Hematopoietic multipotent progenitor cell (in vitro differentiated cells): ENCODE measurements at places on chromosomes 1 and 21.

GRCh38 chr1:187027253-187027652, 198.5 kb downstream of the PLA2G4A start:
- DNase-seq = no peak

DNA sequence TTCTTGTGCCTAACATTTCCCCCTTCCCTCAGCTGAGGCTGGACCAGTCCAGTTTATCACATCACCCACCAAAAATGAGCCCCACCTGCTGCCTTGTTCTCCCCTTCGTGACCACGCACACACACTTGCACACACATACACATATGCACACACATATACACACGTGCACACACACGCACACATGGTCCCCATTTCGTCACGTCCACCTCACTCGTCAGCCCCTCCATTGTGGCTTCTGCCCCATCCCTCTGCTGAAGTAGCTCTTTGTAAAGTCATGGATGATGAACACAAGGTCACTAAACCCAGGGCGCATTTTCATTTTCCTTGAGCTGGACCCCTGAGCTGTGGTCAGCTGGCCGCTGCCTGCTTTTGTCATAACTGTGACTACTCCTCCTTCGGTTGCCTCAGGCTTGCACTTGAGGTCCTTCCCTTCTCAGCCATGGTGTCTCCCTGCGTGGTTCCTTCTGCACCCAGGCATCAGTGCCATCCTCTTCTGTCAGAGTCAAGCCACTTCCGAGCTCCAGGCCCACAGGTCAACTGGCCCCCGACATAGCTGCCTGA, 93.8 kb downstream of the SYT2 start:
- no peak for DNase-seq

- no peak for DNase-seq
Measured at GRCh38 chr1:3712573-3713535, 39.4 kb upstream of the CCDC27 start.

DNA sequence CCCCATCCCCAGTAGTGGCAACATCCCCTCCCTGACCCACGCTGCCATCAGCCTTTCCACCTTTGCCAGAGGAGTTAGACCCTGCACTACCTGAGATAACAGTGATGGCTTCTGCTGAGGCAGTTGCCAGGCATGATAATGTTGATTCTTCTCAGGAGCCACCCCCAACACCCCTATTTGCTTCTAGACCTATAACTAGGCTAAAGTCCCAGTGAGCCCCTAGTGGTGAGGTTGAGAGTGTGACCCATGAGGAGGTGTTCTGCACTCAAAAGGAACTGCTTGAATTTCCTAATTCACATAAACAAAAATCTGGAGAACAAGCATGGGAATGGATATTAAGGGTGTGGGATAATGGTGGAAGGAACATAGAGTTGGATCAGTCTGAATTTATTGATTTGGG, 159.6 kb upstream of the COL11A1 start:
- DNase-seq = no peak

DNA sequence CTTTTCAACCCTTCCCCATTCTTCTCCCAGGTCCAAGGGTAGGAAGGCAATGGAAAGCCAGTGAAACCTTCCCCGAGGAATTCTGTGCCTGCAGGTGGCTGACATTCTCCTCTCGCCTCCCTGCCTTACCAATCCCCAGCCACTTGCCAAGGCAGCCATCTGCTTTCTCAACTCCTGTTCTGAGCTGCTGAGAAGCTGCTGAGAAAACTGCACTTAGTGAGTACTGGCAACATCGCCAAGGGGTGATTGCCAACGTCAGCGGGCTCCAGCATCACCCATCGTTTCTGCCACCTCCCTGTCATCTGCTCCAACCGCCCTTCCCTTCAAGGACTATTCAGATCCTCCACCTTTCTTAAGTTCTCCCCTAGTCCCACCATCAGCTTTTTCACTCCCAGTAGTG, 106.0 kb downstream of the PTPRU start:
- DNase-seq = no peak

GRCh38 chr1:30809514-30810263, 52.1 kb upstream of the LAPTM5 start:
- peak; percentile 36 for DNase-seq

DNA sequence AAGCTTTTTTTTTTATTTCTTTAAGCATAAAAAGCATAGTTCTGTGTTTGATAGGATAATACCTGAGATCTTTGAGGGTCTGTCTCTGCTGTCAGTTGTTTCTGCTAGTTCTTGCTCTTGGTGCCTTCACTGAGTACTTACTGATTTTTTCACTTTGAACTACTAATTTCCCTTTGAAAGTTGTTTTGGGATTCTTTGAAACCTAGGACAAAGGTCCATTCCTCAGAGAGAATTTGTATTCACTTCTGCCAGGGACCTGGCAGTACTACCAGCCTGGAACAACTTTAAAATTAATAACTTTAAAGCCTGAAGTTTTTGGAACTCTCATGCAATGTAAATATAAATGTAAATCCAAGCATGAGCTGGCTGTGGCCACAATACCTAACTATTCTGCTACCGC, 190.1 kb downstream of the TM2D1 start:
- no peak for DNase-seq

GRCh38 chr1:93323185-93323820, 22.4 kb upstream of the DR1 start:
- no peak for DNase-seq

DNA sequence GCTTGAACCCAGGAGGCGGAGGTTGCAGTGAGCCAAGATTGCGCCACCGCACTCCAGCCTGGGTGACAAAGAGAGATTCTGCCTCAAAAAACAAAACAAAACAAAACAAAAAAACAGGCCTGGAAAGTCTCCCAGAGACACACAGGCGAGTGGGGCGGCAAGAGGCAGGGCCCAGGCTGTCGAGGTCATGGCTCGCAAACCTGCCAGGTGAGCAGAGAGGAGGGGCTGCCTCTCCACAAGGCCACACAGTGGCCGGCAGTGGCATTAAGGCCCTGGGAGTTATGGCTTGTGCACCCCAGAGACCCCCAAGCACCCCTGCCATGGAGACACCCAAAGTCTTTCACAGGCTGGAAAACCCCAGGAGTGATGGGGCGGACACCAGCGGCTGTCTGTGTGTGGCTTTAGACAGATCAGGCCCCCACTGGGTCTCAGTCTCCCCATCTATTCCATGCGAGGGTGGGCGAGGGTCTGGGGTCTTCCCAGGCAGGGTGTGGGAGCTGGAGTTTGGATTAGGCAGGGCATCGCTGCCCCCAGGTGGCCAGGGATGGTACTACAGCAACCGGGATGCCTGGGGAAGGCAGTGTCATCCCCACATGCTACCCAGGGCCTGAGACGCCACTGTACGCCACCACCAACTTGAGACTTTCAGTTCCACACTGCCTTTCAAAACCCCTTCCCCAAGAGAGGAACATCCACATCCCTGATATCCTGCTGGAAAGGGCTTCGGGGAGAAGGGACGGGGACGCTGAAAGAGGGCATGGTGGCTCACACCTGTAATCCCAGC, 7.3 kb upstream of the CTRC start:
- peak; percentile 64 for DNase-seq

GRCh38 chr1:14366091-14367018, 232.1 kb upstream of the KAZN start:
- DNase-seq = no peak

- no peak for DNase-seq
Measured at GRCh38 chr1:9732123-9732971, 80.8 kb downstream of the PIK3CD start.

- no peak for DNase-seq
Measured at GRCh38 chr1:64890699-64891447, 75.5 kb downstream of the JAK1 start.

- no peak for DNase-seq
Measured at GRCh38 chr1:36784147-36784859, 250.0 kb downstream of the GRIK3 start.

DNA sequence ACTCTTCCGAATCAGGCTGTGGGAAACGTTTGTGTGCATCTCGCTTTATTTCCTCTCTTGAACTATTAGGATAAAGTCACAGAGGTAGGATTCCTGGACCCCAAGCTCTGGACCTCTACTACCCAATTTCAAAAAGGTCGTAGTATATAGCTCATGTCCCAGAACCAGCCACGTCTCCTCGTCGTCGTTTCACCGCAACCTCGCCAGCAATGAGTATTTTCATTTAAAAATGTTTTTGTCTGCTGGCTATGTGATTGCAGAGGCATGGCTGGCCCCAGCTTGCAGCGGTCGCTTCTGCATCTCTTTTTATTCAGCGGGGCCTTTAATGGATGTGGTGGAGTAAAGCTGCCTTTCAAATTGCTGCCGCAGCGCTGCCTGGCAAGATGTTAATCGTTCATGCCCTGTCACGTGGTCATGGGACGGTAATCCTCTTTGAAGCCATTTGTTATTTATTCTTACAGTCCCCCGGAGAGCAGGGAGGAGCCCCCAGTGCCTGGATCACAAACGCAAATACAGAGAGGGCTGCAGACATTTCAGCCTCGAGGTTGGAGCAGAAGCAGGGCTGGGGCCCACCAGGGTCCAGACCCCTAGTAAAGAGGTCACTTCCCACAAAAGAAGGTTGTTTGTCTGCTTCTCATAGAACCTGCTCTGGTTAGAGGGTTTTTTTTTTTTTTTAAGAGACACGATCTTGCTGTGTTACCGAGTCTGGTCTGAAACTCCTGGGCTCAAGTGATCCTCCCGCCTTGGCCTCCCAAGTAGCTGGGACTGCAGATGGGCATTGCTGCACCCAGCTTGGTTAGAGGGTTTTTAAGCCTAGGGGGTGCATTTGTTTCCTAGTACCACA, 11.6 kb upstream of the NPHP4 start:
- no peak for DNase-seq

DNA sequence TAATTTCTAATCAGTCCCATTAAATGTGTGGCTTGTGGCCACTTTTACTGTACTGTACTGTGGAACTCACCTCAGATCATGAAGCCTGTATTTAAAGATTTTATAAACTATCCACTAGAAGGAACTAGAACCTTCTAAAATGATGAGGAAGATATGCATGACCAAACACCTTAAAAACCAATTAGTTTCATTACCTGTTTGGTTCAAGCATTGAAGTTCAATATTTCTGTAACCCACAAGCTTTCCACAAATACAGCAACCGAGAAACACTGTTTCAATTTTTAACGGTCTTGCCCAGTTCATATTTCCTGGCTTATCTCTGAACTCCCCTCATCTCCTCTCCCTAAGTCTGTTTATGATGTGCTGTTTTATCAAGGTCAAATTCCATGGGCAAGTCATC, 264.3 kb upstream of the PLD5 start:
- DNase-seq = no peak

DNA sequence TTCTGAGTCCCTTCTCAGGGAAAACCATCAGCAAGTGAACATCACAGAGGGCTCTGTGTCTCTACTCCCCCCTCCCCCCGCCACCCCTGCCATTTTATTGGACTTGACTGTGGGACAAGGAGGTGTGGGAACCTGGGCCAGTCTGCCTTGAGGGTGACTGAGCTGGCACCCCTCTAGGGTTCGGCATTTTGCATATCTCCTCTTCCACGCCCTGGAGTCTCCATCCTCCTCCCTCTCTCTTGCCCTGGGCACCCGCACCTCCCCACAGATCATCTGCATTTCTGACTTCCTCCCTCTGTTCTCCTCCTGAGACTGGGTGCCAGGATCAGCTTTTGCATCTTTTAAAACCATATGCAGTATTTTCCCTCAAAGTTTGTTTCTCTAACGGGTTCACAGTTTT, 107.1 kb upstream of the ERRFI1 start:
- DNase-seq = no peak

GRCh38 chr1:81349194-81349965, 451.4 kb upstream of the ADGRL2 start:
- DNase-seq = no peak

- no peak for DNase-seq
Measured at GRCh38 chr1:201917362-201918033, 28.8 kb downstream of the SHISA4 start.

GRCh38 chr21:44858791-44859190, 14.7 kb downstream of the PTTG1IP start:
- DNase-seq = no peak
